EH (cell line): ENCODE measurements at places on chromosomes 7 and 10.

DNA sequence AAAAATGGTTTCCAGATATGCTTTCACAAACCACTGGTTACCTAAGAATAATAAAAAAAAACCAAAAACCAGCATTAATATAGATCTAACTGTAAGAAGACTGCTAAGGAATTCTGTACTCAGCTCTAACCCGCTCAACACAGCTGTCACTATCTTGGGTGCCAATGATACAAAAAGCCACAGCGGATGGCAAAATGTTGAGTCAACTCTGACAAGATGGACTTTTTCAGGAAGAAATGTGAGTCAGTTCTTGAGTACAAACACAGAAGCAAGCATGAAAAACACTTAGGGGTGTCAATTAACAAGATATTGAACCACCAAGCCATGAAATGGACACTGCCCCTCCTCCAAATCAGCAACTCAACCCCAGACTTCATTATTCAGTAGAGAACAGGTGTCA lies 55.0 kb downstream of the CTTNBP2 start:
- no peak for DNase-seq

GRCh38 chr10:104434601-104435000 lies 81.0 kb downstream of the CFAP58 start:
- peak; percentile 67 for DNase-seq

DNA sequence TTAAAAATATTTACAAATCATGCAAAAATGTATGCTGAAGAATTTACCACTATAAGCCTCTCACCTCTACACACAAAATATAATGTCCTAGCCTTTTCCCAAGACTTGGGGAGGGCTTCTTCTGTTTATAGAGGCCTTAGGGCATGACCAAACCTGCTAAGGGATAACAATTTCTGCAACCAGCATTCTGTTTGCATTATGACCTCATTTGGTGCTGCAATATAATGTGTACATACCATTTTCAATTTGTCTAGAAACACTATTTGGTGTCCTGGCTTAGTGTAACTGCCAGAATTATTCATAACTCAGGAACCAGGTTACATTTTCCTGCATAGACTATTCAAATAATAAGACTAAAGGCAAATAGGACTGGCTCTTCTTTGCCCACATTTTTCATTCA lies 446.6 kb upstream of the SORCS1 start:
- DNase-seq, result peak; percentile 34

DNA sequence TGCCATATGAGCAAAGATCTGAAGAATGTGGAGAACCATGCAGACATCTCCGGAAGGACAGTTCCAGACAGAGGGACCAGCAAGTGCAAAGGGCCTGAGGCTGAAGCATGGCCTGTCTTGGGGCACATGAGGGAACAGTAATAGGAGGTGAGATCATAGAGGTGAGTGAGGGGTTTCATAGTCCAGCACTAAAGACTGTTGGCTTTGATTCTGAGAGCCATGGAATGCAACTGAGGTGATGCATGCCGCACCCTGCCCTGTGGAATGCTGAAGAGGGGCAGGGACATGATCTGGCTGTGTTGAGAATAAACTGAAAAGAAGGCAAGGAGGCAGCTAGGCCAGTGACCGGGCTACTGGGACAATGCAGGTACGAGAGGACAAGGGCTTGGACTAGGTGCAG lies 253.1 kb upstream of the KLF14 start:
- DNase-seq, result no peak

DNA sequence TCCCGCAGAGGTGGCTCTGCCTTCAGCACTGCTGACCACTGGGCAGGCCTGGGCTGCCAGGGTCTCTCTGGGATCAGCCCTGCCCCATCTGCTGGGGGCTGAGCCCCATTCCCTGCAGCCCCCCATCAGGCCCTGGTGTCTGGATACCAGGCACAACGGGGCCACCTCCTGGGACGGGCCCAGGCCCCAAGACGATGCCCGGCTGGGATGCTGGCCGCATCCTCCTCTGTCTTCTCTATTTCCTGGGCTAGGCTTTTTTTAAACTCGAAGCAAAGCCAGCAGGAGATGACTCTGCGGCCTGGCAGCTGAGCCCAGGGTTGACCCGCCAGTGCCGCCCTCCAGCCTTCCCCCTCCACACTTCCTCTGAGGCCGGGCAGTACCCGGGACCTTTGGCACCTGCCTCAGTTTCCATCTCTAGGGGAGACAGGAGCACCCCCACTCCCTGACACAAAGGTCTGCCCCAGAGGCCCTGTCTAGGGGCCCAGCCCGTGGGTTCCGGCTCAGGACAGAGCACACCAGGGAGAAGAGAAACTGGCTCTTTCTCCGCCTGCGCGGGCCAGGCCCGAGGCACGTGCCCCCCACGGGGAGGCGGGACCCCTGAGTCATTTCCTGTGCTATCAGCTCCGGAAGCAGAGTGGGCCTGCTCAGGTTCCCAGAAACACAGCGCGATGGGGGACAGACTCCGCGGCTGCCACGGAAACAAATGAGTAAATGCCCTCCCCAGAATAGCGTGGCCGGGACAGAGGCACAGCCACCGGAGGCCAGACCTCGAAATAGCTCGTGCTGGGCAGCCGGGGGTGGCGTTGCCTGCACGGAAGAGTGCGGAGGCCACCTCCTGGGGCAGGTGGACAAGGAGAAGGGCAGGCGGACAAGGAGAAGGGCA lies 84.6 kb upstream of the PDGFA start:
- DNase-seq, result peak; percentile 43

DNA sequence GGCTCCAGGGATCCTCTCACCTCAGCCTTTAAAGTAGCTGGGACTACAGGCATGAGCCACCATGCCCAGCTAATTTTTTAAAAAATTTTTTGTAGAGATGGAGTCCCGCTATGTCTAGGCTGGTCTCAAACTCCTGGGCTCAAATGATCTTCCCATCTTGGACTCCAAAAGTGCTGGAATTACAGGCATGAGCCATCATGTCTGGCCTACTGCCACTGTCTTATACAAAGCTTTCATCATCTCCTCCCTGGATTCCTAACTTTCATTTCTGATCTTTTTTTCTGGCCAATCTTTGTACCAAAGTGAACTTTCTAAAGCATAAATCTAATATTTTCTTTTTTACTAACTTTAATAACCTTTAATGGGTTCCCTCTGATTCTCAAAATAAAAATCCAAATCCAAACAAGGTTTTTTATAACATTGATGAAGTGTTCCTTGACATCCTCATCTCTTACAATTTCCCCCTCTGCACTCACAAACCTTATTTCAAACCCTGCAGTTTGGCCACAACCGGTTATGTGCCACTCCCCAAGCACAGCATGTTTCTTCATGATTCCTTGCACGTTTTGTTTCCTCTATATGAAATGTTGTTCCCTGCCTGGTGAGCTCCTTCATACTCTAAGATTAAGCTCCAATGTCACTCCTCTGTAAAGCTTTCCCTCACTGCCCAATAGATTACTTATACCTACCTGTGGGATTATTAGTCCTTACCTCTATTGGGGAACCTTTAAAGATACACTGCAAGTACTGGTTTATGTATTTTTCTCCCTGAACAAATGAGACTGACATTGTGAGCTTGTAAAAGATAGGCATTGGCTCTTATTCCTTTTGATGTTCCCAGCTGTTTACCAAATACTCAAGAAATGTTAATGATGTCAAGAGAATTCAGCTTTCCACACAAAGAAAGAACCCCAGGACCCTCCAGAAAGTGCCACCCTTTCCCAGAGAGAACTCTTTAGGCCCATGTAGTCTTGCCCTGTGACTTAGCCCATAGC lies 101.7 kb downstream of the HOXA1 start:
- DNase-seq, result peak; percentile 57

DNA sequence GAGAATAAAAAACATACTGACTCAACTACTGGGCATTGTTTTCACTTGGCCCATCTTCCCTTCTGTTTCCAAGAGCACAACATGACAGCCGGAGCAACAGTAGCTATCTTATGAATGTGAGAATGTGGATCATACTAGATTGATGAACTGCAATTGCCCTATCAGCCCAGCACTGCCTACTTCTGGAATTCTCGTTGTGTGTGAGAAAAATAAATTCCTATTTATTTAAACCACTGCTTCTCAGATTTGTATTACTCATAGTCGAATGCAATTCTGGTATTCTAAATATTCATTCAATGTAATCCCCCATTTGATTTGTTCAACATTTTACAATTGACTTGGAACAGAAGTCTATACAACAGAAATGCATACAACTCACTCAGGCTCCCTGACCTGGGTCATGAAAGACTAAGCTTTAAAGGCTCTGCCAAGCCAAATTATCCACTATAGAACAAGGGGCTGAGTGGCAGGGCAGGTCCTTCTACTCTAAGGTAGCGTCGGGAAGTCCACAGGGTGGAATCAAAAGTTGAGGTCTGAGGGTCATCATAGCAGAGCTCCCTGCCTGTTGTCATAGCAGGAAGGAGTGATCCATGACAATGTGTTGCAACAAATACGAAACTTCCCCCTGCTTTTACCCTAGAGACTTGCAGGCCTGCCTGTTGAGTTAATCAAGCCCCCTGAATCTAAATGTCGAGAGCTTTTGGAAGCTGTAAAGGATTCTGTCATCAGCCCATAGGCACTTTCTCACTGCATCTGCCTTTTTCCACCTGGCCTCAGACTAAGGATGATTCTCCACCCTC lies 12.4 kb upstream of the JAZF1 start:
- peak; percentile 61 for DNase-seq

- no peak for DNase-seq
Observed at GRCh38 chr10:10396601-10397000, 621.1 kb upstream of the CELF2 start.

DNA sequence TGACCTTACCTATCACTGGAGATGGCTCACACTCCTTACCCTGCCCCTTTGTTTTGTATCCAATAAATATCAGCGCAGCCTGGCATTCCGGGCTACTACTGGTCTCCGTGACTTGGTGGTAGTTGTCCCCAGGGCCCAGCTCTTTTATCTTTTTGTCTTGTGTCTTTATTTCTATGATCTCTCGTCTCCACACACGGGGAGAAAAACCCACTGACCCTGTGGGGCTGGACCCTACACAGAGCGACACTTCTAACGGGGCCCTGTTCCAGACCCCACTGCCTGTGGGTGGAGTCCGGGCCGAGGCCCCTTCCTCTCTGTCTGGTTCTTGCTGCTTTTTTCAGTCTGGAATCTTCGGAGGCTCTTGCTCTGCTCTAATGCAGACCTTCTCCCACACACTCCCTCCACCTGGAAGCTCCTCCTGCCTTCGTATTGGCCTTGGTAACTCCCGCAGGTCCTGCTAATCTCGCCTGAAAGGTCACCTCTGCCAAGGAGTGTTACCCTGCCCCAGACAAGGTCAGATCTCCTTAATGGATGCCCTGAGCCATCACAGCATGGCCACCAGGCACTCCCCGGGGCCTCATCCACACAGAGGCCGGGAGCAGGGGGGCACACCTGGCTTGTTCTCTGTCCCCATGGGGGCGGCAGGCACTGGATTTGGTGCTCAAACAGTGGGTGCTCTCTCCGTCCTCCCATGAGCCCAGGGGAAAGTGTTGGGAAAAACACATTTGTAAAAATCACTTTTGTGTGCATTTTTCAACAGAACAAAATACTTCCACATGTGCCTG lies 531.7 kb downstream of the PTPRN2 start:
- DNase-seq, result no peak

DNA sequence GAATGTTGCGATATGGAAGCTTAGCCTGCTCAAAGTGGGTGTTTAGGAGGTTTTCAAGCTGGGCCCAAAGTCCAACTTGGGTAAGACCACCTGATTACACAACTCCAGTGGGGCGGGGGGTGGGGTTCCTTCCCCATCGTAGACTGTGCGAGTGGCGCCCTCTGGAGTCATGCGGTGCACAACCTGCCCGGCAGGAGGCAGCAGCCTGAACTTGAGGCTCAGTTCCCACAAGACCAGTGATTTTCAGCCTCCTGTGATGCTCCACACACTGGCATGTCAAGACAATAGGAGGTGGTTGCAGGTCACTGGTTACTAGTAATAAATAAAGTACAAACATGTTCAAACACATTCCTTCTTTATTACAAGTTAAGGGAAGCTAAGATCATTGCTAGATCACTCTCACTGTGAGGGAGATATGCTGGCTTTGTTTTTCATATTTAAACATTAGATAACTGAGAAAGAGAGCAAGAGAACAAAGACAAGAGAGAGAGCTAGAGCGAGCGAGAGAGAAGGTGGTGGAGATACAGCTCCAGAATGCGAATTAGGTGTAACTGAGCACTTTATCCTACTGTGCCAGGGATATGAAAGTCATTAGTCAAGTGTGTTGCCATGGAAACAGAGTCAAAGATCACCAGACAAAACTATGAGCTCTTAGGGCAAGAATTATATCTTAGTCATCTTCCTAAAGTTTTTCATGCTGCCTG lies 97.4 kb upstream of the BMPER start:
- peak; percentile 89 for DNase-seq

GRCh38 chr7:133513608-133514007 lies 260.7 kb downstream of the EXOC4 start:
- peak; percentile 18 for DNase-seq

- DNase-seq, result no peak
Observed at GRCh38 chr10:28940158-28940888, 263.0 kb downstream of the BAMBI start.

GRCh38 chr7:70033226-70033625 lies 435.0 kb downstream of the AUTS2 start:
- DNase-seq, result no peak

GRCh38 chr10:103679096-103679790 lies 176.1 kb downstream of the SH3PXD2A start:
- no peak for DNase-seq

- DNase-seq, result no peak
Observed at GRCh38 chr7:25427721-25428120, 199.4 kb upstream of the NPVF start.

DNA sequence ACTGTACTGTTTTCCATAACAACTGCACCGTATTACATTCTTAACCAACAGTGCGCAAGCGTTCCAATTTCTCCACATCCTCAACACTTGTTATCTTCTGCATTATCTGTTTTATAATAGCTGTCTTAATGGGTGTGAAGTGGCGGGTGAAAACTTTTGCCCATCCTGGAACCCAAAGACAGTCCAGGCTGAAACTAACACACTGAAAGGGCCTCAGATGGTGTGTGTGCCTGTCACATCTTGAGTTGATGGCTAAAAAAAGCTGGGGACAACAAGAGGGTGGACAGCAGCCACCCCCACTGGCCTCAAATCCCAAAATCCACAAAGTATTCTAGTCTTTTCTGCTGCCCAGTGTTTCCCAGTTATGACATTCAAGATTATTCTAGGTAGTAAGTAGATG lies 19.4 kb downstream of the OPALIN start:
- no peak for DNase-seq

DNA sequence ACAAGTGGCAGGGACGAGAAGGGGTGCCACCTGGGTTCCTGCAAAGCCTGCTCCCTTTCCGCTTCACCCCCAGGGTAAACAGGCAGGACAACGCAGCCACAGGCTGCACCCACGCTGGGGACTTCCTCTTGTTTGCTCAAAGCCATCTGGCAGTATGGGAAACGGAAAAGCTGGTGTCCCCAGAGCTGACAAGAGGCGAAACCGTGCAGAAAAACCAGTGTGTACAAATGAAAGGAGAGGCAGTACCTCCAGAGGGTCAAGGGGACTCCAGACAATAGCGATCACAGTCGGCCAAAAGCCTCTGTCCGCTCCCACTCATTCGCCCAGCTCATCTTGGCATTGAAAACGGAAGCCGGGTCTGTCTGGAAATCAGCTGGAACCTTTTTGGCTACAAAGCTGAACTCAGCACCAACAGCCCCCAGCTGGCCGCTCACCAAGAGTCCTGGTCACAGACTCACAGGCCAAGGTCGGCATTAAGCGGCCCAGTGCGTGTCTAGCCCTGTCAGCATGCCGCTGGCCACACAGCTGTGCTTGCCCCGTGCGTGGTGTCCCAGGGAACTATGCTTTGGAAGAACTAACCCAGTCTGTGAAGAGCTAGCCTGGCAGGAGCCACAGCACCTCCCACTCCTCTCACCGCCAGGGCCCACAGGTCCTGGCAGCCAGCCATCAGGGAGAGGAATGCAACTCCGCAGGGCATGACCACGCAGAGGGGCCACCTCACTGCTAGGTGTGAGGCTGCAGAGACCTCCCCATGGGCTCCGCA lies 10.4 kb downstream of the TNS3 start:
- peak; percentile 97 for DNase-seq
